ENCODE measurements at places on chromosomes 11 and 22. TPM values are rescaled to one million over a fixed set of nuclear protein-coding genes. Genes with fewer than 3 reads are reported as not detected.

Gene CCDC116
- polyA plus RNA-seq, result 0.61 TPM

Gene SNX15
- 15.6 TPM for polyA plus RNA-seq

Gene SCUBE2
- 4.6 TPM for polyA plus RNA-seq

Gene BTBD18
- 0.02 TPM for polyA plus RNA-seq

Gene ZNF70
- polyA plus RNA-seq, result 0.40 TPM

Gene FGF4
- polyA plus RNA-seq, result not detected

Gene RPS13
- polyA plus RNA-seq, result 1,933 TPM

Gene SBF2
- polyA plus RNA-seq, result 8.5 TPM

Gene EHF
- polyA plus RNA-seq, result 115 TPM

Gene TOM1
- polyA plus RNA-seq, result 86.4 TPM

Gene TECTA
- polyA plus RNA-seq, result 0.22 TPM

Gene GRAP2
- 0.82 TPM for polyA plus RNA-seq

Gene RBMXL2
- not detected for polyA plus RNA-seq

Gene POU2AF1
- 0.55 TPM for polyA plus RNA-seq

Gene DDIAS
- 2.5 TPM for polyA plus RNA-seq

Gene KDM4E
- not detected for polyA plus RNA-seq

Gene CD6
- polyA plus RNA-seq, result 1.4 TPM

Gene PRG2
- polyA plus RNA-seq, result 0.45 TPM

Gene FAM180B
- 0.02 TPM for polyA plus RNA-seq

Gene SCGB1D2
- polyA plus RNA-seq, result not detected

Gene SLC17A6
- polyA plus RNA-seq, result not detected

Gene C1QTNF4
- polyA plus RNA-seq, result 0.47 TPM

Gene GRAMD1B
- 0.37 TPM for polyA plus RNA-seq

Gene ADM2
- 3.6 TPM for polyA plus RNA-seq

Gene HMOX1
- 74.0 TPM for polyA plus RNA-seq

Gene GPR83
- 0.06 TPM for polyA plus RNA-seq

Gene KCNC1
- not detected for polyA plus RNA-seq

Gene EMID1
- polyA plus RNA-seq, result 0.54 TPM

Gene PANX3
- polyA plus RNA-seq, result not detected

Gene MIOX
- polyA plus RNA-seq, result not detected

Gene OR52I1
- polyA plus RNA-seq, result not detected

Gene DEUP1
- not detected for polyA plus RNA-seq

Gene OSM
- polyA plus RNA-seq, result 0.63 TPM
